Uterus (tissue), 4 donors: ENCODE measurements at places on chromosomes 1 and 21.

- DNase-seq, result no peak
Observed at GRCh38 chr1:36503733-36504132, 21.0 kb upstream of the CSF3R start.

GRCh38 chr1:101174722-101175121, 62.1 kb upstream of the S1PR1 start:
- DNase-seq, result no peak

GRCh38 chr1:194846488-194846887, 1660.1 kb upstream of the B3GALT2 start:
- no peak for DNase-seq

- no peak for DNase-seq
Observed at GRCh38 chr21:16502897-16503296, 773.1 kb downstream of the USP25 start.

- no peak for DNase-seq
Observed at GRCh38 chr1:58104960-58105359, 441.6 kb downstream of the OMA1 start.

DNA sequence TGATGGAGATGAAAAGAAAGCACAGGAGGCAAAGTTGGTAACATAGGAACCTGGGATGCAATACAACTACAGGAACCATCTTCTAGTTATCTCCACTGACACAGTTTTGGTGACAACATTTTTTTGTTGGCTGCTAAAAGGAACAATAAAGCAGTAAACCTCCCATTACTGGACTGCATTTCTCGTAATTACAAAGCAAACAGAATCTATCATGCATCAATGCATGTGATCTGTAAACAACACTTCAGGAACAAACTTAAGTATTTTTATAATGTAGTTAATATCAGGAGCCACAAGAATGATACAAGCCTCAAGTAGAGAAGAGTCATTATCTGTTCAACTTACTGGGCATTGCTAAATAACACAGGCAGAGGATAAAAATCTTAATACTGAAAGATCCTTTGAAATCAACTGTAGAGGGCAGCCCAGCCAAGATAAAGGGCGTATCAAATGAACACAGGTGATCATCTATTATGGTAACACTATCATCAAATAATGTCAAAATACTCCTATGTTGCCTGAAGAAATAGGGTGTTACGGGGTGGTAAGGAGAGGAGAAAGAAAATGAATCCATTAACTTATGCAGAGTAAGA, 193.3 kb downstream of the EIF4G3 start:
- no peak for DNase-seq

DNA sequence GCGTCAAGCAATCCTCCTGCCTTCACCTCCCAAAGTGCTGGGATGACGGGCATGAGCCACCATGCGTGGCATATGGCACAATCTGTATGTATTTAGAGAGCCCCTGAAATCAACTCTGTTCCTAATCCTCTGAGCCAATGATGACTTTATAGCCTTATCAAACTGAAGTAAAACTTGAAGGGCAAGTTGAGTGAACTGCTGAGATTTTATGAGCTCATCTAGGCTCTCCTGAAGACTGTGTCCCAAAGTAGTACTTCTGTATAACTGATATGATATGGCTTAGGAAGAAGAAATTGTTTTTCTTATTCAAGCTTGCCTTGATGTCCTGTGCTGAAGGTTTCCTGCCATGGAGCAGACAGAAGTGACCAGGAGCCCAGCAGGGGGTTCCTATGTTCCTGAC, 23.7 kb upstream of the NKAIN1 start:
- DNase-seq, result no peak

DNA sequence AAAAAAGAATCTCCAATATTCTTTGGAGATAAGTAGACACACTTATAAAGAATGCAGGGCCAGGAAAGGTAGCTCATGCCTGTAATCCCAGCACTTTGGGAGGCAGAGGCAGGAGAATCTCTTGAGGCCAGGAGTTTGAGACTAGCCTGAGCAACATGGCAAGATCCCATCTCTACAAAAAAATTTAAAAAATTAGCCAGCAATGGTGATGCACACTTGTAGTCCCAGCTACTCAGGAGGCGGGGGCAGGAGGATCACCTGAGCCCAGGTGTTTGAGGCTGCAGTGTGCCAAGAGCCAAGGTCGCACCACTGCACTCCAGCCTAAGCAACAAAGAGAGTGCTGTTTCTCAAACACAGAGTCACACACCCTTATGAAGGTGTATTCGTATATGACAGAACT, 385.0 kb downstream of the SMYD3 start:
- DNase-seq, result no peak

GRCh38 chr1:206535853-206536188, 28.5 kb downstream of the RASSF5 start:
- DNase-seq, result no peak

DNA sequence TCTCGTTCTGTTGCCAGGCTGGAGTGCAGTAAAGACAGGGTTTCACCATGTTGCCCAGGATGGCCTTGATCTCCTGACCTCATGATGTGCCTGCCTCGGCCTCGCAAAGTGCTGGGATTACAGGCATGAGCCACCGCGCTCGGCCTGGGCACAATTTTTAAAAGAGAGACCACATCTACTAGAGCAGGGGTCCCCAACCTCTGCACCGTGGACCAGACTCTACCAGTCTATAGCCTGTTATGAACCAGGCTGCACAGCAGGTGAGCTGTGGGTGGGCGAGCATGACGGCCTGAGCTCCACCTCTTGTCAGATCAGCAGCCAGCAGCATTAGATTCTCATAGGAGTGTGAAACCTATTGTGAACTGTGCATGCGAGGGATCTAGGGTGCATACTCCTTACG, 20.8 kb downstream of the TNNT2 start:
- DNase-seq, result no peak

DNA sequence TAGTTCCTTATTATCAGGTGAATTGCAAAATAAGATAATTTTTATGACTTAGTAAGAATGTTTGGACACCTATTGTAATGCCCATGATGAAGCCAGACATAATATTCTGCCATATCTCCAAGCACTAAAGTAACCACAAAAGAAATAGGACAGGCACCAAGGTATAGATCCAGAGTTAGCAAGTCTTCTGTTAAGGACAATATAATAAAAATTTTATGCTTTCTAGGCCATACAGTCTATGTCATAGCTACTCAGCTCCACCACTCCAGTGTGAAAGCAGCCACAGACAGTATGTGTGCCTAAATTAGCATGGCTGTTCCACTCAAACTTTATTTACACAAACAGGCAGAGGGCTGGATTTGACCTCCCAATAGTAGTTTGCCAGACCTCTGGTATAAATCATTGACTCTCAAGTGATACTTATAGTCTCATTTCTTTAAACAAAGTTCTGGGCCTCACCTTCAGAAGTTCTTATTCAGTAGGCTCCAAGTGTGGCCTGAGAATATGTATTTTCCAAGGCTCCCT, 88.3 kb downstream of the SCMH1 start:
- no peak for DNase-seq

GRCh38 chr1:67144696-67145095, 9.9 kb upstream of the C1orf141 start:
- no peak for DNase-seq

- DNase-seq, result no peak
Observed at GRCh38 chr21:25408666-25409065, 198.6 kb downstream of the MRPL39 start.

- DNase-seq, result no peak
Observed at GRCh38 chr1:162704673-162705424, 72.6 kb downstream of the DDR2 start.

GRCh38 chr1:206794294-206794908, 22.1 kb upstream of the IL10 start:
- no peak for DNase-seq

- DNase-seq, result no peak
Observed at GRCh38 chr1:54572542-54572850, 24.5 kb downstream of the ACOT11 start.

GRCh38 chr1:207031632-207032264, 808 bp downstream of the C1orf116 start:
- no peak for DNase-seq

DNA sequence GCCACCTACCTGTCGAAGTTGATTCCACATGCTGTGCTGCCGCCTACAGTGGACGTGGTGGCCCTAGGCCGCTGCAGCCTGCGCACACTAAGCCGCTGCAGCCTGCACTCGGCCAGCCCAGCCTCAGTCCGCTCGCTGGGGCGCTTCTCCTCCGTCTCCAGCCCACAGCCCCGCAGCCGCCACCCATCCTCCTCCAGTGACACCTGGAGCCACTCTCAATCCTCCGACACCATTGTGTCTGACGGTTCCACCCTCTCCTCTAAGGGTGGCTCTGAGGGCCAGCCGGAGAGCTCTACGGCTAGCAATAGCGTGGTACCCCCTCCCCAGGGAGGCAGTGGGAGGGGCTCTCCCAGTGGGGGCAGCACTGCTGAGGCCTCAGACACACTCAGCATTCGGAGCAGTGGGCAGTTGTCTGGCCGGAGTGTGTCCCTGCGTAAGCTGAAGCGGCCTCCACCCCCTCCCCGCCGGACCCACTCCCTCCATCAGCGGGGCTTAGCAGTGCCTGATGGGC, 46.9 kb downstream of the YARS1 start:
- DNase-seq, result no peak

DNA sequence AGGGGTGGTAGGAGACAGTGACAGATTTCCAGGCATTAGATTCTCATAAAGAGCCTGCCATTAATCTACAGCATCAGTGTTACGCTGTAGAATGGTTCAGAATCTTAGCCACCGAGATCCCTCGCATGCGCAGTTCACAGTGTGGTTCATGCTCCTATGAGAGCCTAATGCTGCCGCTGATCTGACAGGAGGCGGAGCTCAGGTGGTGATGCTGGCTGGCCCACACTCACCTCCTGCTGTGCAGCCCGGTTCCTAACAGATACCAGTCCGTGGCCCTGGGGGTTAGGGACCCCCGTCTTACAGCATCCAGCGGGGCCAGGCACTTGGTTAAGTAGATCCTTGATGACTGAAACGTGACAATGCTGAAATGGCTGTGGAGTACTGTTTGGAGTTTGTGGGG, 163.6 kb upstream of the C1orf21 start:
- DNase-seq, result peak; percentile 16

GRCh38 chr1:63403386-63403785, 36.0 kb downstream of the ALG6 start:
- DNase-seq, result no peak
